ENCODE measurements at places on chromosomes 16 and 17. TPM values are rescaled to one million over a fixed set of nuclear protein-coding genes. Genes with fewer than 3 reads are reported as not detected.

DNA sequence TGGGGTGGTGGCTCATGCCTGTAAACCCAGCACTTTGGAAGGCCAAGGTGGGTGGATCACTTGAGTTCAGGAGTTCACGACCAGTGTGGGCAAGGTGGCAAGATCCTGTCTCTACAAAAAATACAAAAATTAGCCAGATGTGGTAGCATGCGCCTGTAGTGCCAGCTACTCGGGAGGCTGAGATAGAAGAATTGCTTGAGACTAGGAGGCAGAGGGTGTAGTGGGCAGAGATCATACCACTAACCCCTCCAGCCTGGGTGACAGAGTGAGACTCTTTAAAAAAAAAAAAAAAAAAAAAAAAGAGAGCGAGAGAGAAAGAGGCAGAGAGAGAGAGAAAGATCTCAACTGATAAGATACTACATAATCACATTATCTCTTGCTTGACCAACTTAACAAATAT, 45.9 kb downstream of the KANSL1 start:
- no peak for DNase-seq

Gene CCL1
- total RNA-seq, result not detected

Gene HEXIM2
- total RNA-seq, result 9.8 TPM

Gene RAP1GAP2
- total RNA-seq, result 22.6 TPM

DNA sequence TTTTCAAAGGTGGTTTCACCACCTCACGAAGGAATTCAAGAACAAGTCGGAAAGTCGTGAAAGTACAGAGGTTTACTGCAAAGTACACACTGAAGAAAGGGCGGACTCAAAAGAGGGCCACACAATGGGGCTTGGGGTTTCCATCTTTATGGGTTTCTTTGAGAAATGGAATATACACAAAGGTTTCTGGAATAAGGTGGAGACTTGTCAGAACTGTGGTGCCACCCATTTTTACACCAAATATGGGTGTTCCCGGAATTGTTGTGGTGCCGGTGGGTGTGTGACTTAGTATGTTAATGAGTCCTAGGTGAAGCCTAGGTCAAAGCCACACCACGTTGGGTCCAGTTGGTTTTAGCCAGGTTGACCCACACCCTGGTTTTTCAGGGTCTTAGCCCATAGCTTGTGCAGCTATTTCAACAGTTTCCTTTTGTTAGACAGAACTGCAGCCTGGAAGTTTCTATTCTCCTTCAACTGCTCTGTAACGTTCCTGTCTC, 567 bp upstream of the GCSH start:
- DNase-seq, result no peak

Gene KRTAP4-3
- total RNA-seq, result not detected

Gene UBB
- total RNA-seq, result 625 TPM

- no peak for DNase-seq
Observed at GRCh38 chr16:714558-715476, at the start of gene METRN. Gene METRN (plus strand): TSS chr16:715118. CDS start chr16:715290, 172 bp downstream.

DNA sequence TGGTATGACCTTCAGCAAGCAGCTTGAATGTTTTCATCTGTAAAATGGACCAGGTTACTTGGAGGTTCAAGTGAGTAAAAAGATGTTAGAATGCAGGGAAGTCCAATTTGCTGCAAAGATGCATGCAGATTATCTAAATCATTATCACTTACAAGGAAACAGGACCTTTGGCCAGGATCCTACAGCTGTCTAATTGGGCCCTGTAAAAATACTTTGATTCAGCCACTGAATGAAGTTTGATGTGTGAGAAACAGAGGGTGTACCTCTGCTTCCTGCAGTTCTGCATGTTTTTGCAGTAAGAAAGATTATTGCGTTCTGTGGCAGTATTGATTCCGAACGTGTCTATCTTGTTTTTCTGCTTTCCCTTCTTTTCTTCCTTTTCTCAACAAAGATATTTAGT, 10.2 kb downstream of the CDH13 start:
- no peak for DNase-seq

GRCh38 chr17:53633856-53634255, 188.9 kb upstream of the KIF2B start:
- DNase-seq, result no peak

- no peak for DNase-seq
Observed at GRCh38 chr16:57698812-57699405, 4.3 kb downstream of the DRC7 start.

DNA sequence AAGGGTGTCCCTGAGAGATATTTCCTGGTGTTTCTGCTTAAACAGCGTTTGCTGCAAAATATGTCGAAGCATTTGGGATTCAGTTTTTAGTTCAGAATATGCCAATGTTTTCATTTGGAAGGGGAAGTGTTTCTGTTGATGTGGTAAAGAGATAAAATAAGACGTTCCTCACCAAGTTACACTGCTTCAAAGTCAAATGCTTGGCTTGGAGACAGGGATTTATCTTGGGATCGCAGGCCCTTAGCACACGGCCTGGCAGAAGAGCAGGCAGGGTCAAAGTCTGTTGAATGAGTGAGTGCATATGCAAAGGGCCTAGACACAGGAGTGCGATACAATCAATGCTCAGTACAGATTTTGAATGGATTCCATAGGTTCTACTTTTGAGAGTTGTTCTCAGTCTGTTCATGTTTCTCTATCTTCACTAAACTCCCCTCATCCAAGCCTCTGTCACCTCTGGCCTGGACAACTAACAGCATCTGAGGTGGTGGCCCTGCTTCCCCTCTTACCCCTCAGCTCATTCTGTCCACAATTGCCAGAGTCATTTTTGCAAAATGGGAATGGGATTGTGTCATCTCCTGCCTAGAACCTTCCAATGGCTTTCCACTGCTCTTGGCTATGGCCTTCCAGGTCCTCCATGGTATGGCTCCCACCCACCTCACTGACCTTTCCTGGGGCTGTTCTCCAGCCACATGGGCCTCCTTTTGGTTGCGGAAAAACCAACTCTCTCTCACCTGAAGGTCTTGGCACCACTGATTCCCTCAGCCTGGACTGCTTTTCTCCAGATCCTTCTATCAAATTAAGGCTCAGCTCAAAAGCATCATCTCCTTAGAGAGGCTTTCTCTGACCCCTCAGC, 3.2 kb downstream of the DEXI start:
- no peak for DNase-seq

GRCh38 chr16:54586474-54587175, 300.0 kb upstream of the IRX3 start:
- DNase-seq, result no peak

DNA sequence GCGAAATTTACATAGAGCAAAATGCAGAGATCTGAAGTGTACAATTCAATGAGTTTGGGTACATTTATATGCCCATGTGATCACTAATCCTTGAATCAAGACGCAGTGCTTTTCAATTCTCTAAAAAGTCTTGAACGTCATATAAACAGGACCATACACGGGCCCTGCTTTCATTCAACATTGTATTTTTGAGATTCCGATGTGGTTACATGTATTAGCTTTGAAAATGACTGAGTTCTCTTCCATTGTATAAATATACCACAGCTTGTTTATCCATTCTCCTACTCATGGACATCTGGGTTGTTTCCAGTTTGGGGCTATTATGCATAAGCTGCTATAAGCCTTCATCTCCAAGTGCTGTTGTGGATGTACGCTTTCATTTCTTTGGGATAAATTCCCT, 45.5 kb downstream of the ZCCHC14 start:
- no peak for DNase-seq

Gene DPEP3
- not detected for total RNA-seq

DNA sequence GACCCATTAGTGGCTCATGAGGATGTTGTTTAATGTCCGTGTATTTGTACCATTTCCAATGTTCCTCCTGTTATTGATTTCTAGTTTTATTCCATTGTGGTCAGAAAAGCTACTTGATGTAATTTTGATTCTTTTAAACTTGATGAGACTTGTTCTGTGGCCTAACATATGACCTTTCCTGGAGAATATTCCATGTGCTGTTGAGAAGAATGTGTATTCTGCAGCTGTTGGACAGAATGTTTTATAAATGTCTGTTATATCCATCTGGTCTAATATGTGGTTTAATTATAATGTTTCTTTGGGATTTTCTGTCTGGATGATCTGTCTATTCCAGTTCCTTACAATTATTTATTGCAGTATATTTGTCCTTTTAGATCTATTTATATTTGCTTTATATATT, 2.9 kb upstream of the ABCA10 start:
- no peak for DNase-seq

DNA sequence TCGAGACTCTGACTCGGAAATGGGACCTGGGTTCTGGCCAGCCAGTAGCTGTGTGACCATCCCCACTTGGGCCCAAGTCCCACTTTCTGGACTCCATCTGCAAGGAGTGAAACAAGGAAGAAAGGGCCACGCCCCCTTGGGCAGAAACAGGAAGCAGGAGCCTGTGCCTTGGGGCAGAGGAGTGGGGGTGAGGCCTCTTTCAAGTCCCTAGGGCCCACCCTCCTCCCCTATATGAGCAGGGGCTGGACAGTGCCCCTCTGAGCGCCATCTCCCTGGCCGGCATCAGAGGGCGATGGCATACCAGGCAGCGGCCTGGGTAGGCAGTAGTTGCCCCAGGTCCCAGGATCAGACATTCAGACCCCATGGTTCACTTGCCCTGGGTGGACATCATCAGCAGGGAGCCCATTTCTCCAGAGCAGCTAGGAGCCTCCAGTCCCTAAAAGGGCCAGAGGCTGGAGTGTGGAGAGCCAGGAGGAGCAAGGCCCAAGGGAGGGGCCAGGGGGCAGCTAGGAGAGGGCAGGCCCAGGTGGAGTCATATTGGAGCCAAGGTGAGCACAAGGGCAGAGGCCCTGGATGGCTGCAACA, 7.1 kb downstream of the BCAR1 start:
- no peak for DNase-seq

GRCh38 chr17:29573871-29574731, 5.6 kb downstream of the TP53I13 start:
- no peak for DNase-seq

Gene DHRS7C
- total RNA-seq, result not detected

DNA sequence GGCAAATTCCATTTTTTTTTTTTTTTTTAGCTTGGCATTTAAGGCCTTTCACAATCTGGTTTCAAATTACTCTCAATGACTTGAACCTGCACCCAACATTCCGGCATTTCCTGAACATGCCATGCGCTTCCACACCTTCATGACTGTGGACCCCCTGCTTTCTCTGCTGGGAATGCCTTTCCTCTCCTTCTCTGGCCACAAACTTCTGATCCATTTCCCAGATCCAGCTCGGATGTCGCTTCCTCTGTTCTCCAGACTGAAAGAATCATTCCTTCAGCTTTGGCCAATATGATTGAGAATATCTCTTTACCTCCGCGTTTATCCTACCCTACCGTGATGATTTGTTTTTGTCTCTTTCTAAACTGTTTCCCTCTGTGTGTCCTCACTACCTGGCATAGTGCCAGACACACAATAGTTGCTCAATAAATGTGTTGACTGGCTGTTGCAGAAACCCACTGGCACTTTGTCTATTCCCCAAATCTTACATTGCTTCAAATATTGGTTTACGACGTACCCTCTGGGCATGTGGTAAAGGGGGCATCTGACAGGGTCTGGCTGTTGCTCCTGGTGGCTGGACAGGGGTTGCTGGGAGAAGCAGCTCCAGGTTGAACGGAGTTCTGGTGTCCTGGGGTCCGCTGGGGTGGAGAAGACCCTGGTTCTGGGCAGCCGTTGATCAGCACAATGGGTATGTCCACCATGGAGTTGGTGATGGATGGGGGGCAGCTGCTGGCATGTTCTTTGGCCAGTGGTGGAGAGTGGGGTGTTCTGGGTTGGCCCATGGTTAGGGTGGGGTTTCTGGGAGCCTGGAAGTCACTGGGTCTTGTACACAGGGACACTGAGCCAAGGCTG, 14.7 kb downstream of the TNS4 start:
- no peak for DNase-seq

Gene PRKCB
- total RNA-seq, result 9.1 TPM

DNA sequence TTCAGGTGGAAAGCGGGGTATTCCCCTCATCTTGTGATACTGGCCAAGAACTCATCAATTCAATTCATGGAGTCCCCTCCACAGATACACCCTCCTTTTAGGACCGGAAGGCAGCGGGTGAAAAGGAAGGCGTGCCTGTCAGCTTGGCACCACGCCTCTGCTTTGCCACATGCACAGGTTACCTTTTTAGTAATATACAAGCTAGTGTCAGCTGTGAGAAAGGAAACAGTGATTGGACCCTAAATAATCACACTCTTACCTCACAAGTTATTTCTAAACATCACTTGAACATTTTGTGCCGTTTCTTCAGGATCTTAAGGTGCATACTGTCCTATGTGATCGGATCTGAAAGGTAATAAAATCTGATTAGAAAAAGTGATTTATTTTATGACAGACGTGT, 15.7 kb downstream of the ZDHHC7 start:
- no peak for DNase-seq

DNA sequence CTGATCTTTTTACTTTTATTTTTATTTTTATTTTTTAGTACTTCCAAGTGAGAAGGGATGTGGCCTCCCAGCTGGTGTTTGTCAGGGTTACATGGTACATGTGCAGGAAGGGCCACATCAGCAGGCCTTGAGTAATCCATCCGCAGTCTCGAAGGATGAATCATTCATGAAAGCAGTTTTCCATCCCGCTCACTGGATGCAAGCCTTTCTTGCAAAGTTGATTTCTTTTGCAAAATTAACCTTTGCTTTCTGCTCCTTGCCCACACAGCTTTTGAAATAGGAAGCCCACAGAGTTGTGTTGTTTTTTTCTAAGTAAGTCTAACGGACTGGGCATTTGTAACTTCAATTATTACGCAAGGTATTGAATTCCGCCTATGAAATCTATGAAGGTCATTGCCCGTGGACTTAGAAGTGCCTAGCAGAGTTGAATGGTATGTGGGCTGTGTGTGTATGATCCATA, 157.4 kb downstream of the PRKCA start:
- peak; percentile 93 for DNase-seq

DNA sequence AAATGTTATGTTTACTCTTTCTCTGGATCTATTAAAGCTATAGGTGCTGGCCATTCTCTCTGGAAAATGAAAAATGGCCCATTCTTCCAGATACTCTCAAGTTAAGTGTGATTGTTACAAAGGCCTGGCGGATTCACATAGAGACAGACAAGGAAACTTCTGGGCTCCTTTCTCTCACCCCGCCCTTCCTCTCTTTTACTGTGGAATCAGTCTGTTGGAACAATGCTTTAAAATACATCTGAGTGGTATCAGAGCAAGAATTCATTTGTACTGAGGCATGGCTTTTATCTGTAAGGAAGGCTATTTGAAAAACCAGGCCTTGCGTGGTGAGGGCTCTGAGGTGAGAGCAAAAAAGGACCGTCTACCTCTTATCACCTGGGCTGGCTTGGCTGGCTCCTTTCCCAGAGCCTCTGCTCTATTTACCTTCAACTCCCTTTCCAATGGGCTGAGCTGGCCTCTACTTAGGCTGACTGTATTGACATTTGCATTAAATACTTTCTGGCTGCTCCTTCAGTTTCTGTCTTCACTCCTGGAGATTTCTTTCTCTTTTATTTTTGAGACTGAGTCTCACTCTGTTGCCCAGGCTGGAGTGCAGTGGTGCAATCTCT, 274.0 kb downstream of the PHKB start:
- no peak for DNase-seq
